H4 (cell line): ENCODE measurements at places on chromosomes 7 and 10.

GRCh38 chr10:84177541-84178141, 4.0 kb downstream of the GPR15LG start:
- no peak for DNase-seq

- no peak for DNase-seq
Measured at GRCh38 chr10:88996927-88997326, 6.3 kb downstream of the FAS start.

DNA sequence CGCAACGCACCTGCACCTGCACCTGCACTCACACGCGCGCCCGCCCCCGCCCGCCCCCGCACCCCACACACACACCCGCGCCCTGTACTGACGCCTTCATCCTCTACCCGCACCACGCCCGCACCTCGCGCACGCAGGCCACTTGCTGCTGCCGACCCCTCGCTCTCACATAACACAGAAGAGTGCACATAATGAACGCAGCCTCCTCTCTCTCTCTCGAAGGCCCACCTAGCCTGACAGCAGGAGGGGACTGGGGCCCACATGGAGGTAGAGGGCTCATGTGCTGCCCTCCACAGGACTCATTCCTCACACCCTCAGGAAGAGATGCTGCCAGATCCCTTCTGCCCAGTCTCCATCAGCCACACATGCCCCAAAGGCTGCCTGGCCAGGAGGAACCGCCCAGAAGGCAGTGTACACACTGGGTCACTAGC, 432 bp upstream of the CAMK2B start:
- DNase-seq = peak; percentile 15

- no peak for DNase-seq
Measured at GRCh38 chr7:21099955-21100354, 313.3 kb upstream of the SP8 start.

DNA sequence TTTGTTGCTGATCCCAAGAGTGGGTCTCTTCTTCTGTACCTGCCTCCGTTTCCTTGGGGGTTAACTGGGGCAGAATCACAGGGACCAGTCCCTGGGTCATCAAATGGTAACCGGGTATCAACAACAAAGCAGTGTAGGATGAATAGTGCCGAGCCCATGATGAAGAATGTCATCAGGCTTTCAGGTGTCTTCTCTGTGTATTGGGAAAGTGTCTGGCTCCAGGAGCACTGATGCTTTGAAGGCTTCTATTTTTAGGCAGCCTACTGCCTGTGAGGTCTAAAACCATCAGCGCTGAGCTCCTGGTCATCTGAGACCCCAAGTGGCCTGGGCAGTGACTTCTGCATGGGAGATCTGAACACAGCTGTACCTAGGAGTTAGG, 48.2 kb upstream of the SHH start:
- DNase-seq = no peak

GRCh38 chr7:49453486-49453885, 320.0 kb upstream of the VWC2 start:
- no peak for DNase-seq

GRCh38 chr7:39647816-39648215, 24.4 kb downstream of the RALA start:
- no peak for DNase-seq

DNA sequence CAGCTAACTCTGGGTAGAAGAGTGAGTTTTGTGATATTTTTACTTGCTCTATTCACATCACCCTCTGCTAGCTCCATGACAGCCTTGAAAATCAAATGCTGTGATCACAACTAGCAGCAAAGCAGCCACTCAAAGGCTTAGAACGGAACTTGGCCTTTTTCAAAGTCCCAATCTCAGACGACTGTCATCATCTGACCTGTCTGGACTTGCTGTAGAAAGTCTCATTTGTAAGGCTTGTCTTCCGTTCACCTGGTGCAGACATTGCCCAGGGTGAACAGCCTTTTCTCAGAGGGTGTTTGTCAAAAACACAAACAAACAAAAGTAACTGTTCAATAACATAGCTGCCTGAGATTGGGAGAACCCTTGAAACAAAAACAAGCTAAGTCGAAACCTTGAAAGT, 458.9 kb upstream of the ADARB2 start:
- no peak for DNase-seq

- no peak for DNase-seq
Measured at GRCh38 chr7:112487457-112488263, 6.9 kb downstream of the LSMEM1 start.

GRCh38 chr10:19578571-19578970, 237.7 kb upstream of the PLXDC2 start:
- DNase-seq = no peak

- no peak for DNase-seq
Measured at GRCh38 chr10:481628-482027, 207.8 kb downstream of the DIP2C start.

DNA sequence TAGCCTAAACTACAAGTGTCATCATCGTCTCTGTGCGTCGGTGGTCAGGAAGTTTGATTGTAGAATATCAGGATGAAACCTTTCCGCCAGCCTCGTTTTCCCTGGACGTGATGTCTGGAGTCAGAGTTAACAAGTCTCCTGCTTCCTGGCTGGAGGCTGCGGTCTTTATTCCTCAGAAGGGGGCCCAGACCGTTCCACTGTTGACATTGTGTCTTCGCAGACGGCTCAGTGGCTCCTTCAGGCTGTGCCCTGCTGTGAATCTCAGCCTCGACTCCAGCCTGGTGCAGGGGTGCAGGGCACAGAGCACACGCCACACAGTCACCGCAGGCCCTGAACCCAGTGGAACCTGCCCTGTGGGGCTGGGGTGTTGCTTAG, 37.2 kb upstream of the INSIG1 start:
- DNase-seq = no peak

DNA sequence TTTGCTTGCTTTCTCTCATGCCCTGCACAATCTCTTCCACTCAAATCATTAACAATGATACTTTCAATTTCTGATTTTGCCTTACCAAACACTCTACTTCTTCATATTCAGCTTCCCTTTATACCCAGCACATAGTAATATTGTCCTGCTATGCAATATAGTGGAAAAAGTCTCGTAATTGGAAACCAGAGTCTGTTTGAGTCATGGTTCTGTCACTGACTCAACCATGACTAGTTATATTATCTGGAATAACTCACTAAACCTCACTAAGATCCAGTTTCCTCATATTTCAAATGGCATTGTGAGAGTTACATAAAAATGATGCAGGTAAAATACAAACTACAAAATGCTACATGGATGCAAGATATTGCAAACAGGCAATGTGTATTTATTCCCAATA, 98.5 kb upstream of the LRRTM3 start:
- peak; percentile 22 for DNase-seq

DNA sequence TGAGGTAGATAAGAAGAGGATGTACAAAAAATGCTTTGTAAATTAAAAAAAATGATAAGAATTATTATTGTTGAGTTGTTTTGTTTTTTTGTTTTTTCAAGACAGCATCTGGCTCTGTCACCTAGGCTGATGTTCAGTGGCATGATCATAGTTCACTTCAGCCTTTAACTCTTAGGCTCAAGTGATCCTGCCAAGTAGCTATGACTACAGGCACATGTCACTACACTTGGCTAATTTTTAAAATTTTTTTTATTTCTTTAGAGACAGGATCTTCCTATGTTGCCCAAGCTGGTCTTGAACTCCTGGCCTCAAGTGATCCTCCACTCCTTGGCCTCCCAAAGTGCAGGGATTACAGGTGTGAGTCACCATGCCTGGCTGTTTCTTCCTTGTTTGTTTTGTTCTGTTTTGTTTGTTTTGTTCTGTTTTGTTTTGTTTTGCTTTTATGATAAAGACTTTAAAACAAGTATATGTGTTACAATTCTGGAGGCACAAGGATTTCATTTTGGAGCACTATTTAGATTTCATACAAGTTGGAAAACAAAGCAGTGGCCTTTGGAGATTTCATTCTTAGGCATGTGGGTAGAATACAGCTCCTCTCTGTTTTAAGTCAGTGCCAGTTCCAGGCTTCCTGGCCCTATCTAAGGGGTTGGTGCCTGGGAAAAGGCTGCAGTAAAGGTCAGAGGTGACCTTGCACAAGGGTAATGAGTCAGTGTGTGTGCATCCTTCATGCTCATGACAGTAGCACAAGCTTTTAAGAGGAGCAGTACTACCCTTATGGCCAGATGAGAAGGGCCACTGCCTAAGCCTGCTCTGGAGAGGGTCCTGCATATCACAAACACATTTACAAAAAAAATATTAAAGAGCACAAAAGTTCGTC, 17.9 kb downstream of the FGFBP3 start:
- DNase-seq = no peak

DNA sequence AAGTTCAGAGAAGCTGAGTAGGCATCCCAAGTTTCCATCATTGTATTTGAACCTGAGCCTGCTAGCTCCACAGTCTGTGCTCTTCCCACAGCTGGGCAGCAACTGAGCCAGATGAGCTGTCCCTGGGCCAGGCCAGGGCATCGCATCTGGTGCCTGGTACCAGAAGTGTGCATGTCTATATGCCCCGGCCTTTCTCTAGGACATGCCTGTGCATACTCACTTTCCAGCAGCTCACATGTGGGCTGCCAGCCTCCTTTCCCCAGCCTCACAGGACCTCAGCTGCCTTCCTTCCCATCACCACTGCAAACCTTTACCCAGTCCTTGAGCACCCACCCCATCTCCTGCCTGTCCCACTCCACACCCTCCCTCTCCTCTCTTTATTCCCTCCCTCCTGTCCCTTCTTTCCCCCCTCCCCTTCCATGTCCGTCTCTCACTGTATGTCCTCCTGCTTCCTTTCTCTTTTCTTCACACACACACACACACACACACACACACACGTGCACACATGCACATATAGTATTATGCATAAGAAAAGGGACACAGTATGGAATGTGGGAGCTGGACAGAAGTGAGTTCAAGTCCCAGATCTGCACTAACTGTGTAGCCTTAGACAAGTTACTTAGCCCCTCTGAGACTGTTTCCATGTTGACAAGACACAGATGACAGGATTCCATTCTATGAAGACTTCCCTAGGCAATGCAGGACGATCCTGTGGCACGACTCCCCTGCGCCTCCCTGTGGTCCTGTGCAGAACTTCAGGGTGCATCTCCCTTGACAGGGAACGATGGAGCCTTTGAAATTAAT, 10.9 kb downstream of the CDHR1 start:
- peak; percentile 42 for DNase-seq

DNA sequence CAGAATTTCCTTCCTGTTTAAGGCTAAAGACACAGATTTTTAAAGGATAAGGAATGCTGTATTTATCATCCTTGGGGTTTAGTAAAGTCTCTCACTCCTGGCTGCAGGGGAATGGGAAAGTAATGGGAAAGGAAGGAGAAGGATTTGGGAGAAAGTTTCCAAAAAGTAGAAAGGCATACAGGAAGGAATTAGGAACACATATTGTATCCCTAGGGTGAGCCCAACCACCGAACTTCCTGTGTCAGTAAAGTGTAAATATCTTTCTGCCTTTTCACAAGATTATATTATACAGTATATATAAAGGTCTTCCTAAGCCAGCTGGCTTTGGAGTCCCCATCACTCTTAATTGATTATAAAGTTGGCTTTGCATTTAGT, 12.0 kb upstream of the UBE2D1 start:
- no peak for DNase-seq

GRCh38 chr10:100890141-100890672, 22.6 kb upstream of the SLF2 start:
- no peak for DNase-seq

DNA sequence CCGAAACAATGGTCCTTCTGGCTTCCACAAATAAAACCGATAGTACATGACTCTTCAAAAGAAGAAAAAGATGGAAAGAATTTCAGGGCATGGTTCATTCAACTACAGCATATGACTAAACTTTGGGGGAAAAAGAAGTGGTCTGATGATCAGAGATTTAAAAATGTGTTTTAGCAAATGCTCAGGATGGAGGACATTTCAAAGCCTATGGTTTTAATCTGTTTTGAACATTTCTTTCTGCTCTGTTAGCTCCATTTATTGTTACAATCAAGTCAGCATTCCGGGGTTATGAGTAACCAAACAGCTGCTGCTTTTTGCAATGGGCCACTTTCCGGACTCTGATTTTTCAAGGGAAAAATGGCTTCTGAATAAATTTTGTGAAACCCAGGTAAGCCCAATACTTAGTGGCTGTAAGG, 142.4 kb downstream of the CUBN start:
- DNase-seq = no peak

GRCh38 chr7:16916105-16916639, 34.4 kb upstream of the AGR3 start:
- DNase-seq = peak; percentile 86

GRCh38 chr10:25902002-25902401, 32.0 kb upstream of the MYO3A start:
- DNase-seq = no peak

GRCh38 chr10:117112220-117112619, 25.9 kb downstream of the VAX1 start:
- no peak for DNase-seq

- no peak for DNase-seq
Measured at GRCh38 chr7:6628045-6628444, 9.1 kb upstream of the ZNF316 start.

- DNase-seq = no peak
Measured at GRCh38 chr7:149414745-149415390, 46.0 kb downstream of the ZNF777 start.

DNA sequence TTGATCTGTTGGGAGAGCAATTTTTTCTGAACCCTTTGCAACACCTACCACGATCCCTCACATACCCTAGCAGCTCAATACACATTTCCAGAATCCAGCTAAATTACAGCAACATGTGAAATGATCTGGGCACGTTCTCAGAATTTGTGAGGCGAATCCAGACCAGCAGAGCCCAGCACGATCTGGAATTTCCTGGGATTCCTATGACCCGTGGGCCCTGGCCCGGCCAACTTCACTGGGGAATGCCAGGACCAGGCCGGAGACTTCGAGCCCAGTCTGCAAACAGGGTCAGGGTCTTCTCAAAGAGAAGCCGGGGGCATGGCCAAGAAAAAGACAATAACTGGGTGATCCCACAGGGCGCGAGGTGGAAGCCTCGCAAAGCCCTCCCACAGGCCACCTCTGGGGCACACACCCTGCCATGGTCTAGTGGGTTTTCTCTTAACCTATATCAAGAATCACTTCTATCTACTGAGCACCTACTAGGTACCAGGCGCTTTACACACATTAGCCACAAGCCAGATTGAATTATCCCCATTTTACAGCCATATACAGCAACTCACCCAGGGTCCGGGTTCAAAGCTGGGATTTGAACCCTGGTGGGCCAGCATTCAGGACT, 33.8 kb downstream of the FAM53B start:
- no peak for DNase-seq

- no peak for DNase-seq
Measured at GRCh38 chr10:35545878-35546590, 59.1 kb upstream of the GJD4 start.

GRCh38 chr7:1939434-1940401, 269.6 kb downstream of the ELFN1 start:
- DNase-seq = no peak

DNA sequence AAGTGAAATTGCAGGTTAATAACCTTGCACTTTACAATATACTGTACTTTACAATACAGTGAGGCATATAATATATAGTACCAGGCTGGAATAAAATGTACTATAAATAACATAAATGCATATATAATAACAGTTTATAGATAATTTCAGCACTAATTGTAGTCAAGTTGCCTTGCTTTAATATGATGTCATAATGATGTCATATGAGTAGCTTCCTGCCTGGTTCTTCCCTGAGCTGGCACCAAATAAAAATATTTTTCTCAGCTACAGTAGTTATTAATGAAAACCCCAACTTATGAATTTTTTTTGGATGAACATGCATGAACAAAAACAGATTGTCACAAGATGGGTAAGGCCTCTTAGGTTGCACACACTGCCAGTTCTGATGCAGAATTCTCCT, 816.7 kb downstream of the XPNPEP1 start:
- DNase-seq = no peak

- no peak for DNase-seq
Measured at GRCh38 chr7:147878912-147879661, 711.5 kb upstream of the C7orf33 start.

GRCh38 chr10:43125274-43125845, 12.9 kb upstream of the CSGALNACT2 start:
- no peak for DNase-seq
